GM12892 (cell line): ENCODE measurements at places on chromosomes 1 and 21.

GRCh38 chr1:58802640-58803399 is 19.0 kb upstream of the JUN start:
- DNase-seq: no peak

- no peak for DNase-seq
Observed at GRCh38 chr1:199794105-199794863, 233.2 kb upstream of the NR5A2 start.

DNA sequence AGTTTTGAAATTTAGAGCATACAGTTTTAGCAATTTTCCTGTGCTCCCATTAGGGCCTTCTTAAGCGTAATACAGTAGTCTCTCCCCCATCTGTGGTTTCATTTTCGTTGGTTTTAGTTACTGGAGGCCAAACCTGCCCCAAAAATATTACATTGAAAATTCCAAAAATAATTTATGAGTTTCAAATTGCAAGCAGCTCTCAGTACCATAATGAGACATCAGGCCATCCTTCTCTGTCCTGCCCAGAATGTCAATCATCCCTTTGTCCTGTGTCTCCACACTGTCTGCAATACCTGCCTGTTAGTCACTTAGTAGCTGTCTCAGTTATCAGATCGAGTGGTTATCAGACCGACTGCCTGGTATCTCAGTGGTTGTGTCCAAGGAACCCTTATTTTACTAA is 45.4 kb downstream of the ADSS2 start:
- no peak for DNase-seq

DNA sequence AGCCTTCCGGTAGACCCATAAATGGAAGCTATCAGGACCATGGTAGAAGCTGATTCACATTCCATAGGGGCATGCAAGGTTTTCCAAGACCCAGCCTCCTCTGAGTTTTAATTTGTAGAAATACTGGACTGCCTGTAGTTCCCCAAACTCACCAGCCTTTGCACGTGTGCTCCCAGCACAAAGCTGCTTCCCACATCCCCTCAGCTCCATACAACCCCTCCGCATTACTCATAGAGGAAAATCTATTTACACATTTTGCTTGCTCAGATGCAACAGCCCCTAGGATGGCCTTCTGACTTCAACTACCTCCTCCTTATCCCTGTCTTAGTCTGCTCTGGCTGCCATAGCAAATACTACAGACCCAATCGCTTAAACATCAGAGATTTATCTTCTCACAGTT is 336.2 kb downstream of the SETD4 start:
- no peak for DNase-seq

- peak; percentile 91 for DNase-seq
Observed at GRCh38 chr1:203290261-203291089, 14.8 kb upstream of the BTG2 start.

- no peak for DNase-seq
Observed at GRCh38 chr1:40780678-40781607, 2.6 kb upstream of the KCNQ4 start.

DNA sequence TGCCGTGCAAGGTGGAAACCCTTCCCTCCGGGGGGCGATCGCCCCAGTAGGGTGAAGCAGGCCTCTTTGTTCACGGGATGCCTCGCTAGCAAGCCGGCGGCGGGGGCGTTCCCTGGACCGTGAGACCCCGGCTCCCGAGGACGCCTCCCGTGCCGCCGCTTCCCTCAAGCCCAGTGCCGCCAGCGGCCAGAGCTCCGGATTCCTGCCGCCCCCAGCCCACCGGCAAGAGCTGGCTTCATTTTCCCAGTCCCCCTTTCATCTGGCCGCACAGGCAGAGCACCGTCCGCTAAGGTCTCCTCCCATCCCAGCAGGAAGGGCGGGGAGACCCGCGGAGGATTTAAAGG is 16.3 kb downstream of the IER5 start:
- no peak for DNase-seq

DNA sequence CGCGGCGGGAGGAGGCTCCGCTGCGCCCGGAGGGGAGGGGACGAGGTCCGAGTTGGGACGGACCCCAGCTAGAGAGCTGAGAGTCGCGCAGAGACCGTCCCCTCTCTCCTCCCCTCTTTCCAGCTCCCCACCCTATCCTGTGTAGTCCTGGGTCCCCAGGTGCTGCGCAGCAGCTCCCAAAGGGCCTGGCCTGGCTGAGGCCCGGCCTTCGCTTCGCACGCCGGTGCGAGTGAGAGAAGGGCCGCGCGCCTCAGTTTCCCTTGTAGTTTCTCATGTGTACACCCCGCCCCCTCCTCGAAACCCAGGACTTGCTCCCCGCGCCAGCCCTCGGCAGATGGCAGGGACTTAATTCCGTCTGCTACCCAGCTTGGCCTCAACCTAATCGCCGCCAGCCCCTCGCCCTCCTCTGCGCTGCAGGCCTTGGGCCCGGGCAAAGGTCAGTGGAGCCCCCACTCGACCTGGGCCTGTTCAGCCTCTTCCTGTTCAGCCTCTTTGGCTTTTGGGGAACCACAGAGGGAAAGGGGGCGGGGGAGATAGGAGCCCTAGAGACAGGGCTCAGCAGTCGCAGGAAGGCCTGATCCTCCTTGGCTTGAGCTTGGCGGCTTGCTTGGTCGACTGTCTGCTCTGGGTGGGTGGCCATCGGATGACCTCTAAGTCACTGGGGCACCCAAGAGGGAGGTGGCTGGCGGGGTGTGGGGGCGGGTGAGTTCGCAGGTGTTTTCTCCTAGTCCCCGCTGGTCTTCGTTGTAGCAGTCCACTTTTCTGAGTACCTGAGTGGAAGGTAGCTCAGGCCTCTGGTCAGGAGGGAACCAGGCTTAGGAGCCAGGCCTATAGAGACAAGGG is 1.0 kb downstream of the ZNF687 start:
- no peak for DNase-seq

DNA sequence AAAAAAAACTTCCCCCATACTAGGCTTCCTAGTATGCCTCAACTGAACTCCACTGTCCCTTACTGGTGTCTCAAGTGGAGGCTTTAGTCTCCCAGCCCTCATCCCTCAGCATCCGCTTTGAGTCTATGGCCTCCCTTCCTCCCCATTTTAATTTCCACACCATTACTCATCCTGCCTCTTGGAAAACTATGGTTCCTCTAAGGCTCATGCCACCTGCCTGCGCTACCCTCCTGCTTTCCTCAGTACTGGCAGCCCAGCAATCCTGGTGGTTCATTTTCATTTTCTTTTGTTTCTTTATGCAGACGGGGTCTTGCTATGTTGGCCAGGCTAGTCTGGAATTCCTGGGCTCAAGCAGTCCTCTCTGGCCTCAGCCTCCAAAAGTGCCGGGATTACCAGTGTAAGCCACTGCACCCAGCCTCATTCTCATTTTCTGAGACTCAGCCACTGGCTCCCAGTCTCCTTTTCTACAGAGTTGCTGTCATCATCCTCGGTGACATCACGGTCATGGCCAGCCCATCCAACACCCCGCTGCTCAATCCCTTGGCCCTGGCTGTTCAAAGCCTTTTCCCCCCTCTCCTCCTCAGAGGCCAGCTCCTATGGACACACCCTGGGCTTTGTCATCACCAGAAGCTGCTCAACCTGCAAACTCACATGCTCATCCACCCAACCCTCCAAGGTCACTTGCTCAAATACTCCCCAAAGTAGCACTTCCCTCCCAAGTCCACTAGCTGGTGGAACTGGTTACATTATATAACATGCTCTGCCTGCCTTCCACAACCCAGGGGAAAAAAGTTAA is 2.3 kb upstream of the PMVK start:
- DNase-seq: no peak

- no peak for DNase-seq
Observed at GRCh38 chr1:223276029-223276428, 87.9 kb downstream of the SUSD4 start.

- DNase-seq: no peak
Observed at GRCh38 chr1:25889470-25889869, 14.0 kb upstream of the PAQR7 start.

DNA sequence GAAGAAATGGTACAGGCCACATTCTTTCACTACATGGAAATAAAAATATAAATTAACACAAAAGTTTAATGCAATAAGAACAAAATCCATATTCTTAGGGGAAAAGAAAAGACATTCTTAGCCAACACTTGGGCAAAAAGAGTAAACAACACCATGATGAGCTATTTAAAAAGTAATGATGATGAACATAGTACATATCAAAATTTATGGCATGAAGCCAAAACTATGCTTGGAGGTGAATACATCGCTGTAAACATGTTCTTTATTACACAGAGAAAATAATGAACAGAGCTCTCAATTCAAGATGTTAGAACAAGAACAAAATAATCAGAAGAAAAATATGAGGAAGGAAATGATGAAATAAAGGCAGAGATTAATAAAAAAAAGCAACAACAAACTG is 158.2 kb downstream of the ZSCAN20 start:
- no peak for DNase-seq

DNA sequence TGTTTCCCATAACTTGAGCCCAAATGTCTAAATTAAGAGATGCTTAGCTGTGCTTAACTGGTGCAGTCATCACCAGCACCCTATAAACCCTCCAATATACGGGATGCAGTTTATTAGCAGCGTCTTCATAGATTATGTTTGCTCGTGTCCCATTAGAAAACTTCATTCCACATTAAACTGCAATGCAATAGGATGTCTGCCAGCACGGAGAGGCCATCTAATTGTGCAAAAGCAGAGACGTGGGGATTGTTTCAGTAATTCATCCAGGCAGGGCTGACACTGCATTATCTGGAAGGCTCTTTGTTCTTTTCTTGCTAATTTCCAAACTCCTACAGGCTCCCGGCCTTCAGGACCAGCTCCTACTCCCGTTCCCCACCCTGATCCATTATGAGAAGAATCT is 89.5 kb downstream of the CSMD2 start:
- no peak for DNase-seq

DNA sequence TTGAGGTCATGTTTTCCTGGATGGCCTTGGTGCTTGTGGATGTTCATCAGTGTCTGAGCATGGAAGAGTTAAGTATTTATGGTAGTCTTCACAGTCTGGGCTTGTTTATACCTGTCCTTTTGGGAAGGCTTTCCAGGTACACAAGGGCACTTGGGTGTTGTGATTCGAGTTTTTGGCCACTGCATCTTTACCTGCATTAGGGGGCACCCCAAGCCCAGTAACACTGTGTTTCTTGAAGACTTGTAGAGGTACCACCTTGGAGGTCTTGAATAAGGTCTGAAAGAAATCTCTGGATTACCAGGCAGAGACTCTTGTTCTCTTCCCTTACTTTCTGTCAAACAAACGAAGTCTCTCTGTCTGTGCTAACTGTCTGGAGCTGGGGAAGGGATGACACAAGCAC is 34.4 kb upstream of the ROR1 start:
- no peak for DNase-seq

DNA sequence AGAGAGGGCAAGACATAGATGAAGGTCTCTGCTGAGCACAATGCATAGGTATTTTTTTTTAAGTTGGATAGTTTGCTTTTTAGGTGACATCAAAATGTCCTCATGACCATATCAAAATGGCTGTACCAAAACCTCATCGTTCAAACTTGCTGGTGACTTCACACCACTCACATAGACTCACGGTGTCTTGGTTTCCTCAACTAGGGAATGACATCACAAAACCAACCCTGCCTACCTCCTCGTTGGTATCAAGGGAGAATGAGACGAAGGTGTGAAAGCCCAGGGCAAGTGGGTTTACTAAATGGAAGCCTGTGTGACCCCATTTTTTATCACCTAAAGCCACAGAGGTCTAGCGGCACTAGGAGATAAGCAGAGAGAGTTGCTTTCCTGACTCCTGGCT is 1.6 kb downstream of the PIGR start:
- no peak for DNase-seq

DNA sequence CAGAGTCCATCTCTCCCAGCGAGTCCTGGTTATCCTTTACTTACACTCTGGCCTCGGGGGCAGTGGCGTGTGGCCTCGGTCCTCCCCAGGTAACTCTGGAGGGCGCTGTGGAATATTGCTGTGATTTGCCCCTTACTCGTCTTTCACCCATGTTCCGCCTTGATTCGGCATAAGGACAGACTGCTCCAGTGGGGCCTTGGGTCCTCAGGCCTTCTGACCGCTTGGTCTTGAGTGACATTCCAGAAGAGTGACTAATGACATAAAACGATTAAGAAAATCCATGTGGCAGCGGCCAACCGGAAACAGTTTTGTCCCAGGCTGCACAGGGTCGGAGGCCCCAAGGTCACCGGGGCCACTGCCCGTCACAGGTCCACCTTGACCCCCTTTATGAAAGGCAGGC is 11.0 kb downstream of the ICMT start:
- no peak for DNase-seq

GRCh38 chr1:234730770-234731568 is 121.0 kb upstream of the IRF2BP2 start:
- peak; percentile 56 for DNase-seq

DNA sequence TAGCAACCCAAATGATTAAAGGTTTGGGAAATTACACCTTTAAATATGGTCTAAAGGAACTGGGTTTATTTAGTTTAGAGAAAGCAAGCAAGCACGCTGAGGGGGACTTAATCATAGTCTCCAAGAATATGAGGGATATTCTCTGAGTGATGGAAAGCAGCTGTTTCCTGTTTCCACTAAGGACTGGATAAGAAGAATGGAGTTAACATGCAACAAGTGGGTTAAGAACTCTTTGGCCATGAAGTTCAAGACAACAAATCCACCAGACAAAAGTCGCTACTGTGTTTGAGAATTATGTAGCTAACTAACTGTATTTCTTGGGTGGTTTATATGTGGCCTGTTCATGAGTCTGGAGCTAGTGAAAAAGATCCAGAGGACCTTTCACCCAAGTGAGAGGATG is 85.7 kb downstream of the TGFB2 start:
- no peak for DNase-seq

DNA sequence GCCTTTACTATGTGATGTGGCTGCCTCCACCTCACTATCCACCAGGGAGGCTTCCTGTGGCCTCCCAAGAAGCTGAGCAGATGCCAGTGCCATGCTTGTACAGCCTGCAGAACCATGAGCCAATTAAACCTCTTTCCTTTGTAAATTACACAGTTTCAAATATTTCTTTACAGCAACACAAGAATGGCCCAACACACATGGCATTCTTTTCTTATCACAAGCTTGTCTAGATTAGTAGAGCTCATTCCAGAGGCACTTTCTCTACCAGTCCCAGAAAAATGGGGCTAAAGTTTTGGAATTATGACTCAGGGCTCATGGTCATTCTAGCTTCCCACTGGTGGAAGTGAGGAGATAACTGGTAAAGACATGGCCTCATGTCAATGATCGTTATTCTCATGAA is 655.2 kb downstream of the LMO4 start:
- DNase-seq: no peak

DNA sequence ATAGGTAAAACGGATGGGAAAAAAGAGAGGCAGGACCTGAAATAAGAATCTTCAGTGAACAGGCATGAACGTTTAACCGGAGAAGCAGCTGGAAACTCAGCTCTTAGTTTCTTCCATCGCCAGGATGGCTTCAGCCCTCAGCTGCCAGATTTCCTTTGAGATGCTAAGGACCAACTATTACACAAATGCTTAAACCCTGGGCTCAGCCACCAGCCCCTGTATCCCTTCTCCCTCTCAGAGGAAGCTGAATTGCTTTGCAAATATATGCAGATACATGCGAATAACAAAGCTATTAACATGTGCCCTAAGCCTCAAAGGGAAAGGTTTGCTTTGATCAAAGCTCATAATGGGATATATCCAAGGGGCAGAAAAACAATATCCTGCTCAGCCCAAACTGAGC is 515.1 kb downstream of the OMA1 start:
- DNase-seq: no peak
